Femur (tissue), 1 donor: ENCODE measurements at places on chromosomes 1 and 21.

DNA sequence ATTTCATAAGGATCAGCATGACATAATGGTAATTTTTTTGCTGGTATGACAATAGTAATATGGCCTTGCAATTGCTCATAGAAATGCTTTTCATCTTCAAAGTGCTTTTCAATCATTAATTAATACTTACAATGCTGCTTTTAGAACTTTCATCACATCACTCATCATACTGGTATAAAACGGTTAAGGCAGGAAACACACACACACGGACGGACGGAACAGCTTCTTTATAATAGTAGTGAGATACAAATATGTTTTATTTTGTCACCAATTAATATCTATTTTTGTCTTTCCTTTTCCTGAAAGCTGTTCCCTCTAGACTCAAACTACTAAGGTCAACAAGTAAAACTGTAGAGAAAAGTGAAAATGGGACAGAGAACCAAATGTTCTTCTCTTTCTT, 353.9 kb upstream of the PKN2 start:
- no peak for DNase-seq

DNA sequence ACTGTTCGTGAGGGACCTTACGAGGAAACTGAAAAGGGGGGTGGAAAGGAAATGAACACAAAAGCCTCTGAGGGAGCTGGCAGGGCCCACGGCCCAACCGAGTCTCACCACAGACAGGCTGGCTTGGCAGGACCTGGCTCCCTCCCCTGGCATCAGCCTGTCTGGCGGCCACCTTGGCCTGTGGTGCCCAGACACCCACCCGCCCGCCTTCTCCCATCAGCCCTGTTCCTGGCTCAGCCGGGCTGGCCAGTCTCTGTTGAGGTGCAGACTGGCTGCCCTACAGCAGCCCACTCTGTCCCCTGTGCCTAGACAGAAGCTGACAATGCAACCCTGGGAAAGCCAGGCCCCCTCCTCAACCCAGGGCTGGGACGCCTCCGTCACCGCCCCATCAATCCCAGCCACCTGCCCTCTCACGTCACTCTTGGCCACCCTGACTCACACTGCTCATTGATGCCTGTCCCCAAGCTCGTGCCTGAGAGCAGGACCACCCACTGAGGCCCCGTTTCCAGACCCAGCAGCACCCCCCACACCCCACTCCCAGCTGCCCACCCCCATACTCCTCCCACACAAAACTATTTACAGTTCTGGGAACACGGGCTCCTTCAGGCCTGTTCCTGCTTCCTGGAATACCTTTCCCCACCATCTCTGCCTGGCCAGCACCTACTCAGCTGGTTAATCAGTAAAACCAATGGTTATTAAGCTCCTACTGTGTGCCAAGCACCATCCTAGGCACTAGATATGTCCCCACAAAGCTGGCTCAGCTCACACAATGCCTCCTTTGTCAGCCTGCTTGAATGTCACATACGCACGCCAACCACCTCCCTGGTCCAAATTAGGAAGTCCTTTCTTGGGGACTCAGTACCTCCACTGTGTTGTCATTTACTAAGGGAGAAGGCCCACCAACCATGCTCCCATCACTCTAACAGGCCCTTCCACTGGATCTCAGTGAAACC, 22.7 kb downstream of the SDC3 start:
- no peak for DNase-seq

- no peak for DNase-seq
Measured at GRCh38 chr1:94334764-94335163, 83.4 kb upstream of the ABCD3 start.

DNA sequence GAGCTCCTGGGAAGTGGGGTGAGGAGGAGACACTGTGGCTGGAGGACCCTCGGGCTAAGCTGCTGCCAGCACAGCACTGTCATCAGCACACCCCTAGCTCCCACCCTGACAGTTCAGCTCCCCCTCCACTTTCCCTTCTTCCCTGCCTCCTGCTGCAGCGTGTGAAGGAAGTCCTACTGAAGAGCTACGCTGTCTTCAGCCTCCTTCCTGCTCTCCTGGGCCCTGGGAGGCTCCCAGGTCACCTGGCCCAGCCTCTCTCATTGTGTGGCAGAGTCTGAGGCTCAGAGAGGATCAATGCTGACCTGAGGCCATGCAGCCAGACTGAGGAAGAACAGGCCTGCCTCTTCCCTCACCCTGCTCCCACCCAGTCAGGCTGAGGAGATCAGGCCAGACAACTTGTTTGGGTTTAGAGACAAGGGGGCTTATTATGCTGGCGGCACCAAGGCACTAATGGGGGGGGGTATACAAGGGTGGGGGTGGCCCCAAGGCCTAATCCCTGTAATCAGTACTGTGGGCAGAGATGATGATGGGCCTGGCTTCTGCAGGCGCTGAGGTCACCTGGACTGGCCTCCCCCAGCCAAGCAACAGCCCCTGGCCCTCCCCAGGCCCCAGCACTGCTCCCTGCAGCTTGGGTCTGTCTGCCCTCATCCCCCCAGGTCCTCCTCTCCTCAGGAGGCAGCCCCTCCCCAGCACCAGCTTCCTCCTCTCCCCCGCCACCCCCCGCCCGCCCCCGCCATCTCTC, 9.1 kb downstream of the NES start:
- no peak for DNase-seq

DNA sequence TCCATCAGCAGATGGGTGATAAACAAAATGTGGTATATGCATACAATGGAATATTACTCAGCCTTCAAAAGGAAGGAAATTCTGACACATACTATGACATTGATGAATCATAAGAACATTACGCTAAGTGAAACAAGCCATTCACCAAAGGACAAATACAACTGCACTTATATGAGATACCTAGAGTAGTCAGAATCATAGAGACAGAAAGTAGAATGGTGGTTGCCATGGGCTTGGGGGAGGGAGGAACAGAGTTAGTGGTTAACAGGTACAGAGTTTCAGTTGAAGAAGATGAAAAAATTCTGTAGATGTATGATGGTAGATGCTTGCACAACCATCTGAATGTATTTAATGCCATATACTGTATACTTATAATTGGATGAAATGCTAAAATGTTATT, 39.1 kb upstream of the KCNK2 start:
- no peak for DNase-seq

DNA sequence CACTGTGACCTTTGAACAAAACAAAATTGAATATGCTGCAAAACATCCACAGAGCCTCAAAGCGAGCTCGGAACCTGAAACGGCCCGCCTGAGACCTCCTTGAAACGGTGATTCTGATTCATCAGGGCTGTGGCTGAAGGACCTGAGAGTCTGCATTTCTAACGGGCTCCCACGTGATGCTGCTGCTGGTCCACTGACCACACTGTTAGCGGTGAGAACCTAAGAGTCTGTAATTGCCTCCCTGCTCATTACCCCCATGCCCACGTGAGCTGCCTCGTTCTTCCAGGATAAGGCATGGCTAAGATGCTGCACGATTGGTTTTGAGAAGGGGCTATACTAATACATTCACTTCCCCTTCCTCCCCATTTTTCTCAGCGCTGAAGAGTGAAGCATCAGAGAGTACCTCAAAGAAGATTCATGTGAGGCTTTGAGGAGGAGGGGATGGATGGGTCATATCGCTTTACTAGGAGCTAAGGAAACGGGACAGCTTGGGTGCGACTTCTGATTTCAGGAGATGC, 9.7 kb downstream of the TLR5 start:
- DNase-seq: no peak

- peak; percentile 65 for DNase-seq
Measured at GRCh38 chr21:45164124-45164511, 89.7 kb downstream of the ADARB1 start.

DNA sequence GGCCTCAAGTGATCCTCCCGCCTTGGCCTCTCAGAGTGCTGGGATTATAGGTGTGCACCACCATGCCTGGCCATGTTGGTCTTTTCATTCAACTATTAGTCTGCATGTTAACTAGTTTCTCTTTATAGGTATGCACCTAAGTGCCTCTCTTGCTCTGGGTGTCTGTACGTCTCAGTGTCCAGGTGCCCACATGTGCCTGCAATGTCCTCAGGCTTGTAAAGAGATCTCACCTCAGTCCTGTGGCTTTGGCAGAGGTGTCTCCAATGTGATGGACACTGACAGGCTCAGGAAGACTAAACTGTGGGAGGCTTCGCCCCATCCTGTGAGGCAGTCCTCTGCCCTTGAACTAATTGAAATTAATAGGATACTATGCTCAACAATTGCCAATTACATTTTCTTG, 526.3 kb downstream of the PTPRU start:
- DNase-seq: no peak

DNA sequence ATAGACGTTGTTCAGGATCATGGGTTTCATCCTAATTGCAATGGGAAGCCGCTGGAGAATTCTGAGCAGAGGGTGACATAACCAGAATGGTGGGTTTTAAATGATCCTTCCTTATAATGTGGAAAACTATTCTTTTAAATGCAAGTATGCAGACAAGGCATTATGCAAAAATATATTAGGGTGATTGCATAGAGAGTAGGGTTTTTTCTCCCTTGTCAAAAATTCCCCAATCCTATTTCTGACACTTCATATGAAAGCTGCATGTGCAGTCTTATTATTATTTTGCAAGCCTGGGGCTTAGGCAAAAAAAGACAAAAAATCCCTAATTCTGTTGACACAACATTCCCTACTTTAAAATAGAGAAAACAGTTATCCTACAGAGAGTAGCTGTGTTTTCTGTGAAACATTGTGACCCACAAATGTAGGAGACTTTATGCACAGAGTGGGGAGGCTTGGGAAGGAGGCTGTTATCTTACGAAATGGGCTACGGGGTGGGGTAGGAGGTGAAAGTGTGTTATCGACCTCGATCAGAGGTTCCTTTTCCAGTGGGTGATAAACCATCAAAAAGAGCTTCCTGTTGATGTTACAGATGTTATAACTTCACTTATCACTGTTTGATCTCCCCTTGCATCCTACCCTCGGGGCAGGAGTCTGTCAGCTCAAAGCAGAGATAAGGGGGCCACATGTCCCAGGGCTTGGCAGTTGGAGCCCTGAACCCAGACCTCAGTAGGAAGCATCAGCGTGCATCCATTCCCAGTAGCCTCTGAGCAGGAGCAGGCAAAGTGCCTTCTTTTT, 27.2 kb downstream of the RHEX start:
- DNase-seq: no peak

- no peak for DNase-seq
Measured at GRCh38 chr1:170714163-170714562, 50.2 kb downstream of the PRRX1 start.

DNA sequence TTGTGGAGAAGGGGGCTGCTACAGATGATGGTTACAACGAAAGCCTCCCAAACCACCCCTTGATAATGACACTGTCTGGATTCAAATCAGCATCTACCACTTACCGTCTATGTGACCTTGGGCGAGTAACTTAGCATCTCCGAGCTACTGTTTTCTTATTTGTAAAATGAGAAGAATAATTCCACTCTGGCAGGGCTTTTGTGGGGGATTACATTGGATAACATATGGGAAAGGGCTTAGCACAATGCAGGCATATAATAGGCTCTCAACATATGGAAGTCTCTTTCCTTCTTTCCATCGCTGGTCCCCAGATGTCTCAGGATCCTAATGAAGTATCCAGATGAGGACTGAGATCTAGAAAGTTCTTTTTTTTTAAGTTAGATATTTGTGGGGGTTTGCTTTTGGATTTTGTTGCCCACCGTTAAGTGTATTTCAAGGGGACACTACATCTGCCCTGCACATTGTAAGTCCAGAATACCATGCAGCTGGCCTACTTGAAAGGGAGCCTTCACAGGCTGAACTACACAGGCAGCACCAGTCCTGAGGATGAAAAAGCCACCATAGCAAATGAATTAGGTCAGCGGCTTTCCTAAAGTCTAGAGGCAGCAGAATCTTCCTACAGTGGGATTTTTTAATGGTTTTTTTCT, 172.2 kb upstream of the IRF2BP2 start:
- DNase-seq: peak; percentile 68

DNA sequence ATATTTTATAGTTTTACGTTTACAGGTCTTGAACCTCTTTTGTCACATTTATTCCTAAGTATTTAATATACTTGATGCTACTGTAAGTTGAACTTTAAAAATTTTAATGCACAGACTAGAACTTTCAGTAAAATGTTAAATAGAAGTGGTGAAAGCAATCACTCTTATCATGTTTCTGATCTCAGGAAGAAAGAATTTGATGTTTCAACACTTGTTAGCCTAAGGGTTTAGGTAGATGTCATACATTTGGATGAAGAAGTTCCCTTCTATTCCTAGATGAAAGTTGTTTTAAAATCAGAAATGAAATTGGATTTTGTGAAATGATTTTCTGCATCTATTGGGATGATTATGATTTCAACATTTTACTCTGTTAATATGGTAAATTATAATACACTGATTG, 63.6 kb upstream of the TTLL7 start:
- no peak for DNase-seq

DNA sequence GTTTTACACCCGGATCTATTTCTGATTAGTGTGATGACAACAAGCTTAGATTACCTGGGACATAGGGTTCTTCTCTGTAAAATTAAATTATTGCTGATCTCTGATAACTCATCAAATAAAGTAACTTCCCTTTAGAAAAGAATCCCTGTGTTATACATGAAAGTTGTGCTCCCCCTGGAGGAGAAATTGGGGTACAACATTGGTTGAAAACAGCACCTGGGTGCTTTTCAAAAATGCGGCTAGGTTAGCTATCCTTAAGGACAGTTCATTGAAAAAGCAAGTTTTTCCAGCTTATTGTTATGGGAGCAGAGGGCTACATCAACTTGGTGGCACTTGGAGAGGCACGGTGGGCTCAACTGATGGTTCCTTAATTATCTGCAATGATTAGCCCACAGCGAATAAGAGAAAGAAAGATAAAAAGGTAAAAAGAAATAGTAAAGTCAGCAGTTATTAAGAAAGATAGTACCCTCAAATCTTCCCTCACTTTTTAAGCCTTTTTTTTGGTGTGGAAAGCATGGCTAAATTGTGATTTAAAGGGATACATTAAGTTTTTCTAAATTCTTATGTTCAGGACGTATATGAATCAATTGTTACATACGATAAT, 97.8 kb downstream of the FMN2 start:
- DNase-seq: peak; percentile 35

GRCh38 chr1:210477328-210477924, 148.7 kb downstream of the HHAT start:
- no peak for DNase-seq

- no peak for DNase-seq
Measured at GRCh38 chr1:235051521-235051920, 77.1 kb downstream of the TOMM20 start.

DNA sequence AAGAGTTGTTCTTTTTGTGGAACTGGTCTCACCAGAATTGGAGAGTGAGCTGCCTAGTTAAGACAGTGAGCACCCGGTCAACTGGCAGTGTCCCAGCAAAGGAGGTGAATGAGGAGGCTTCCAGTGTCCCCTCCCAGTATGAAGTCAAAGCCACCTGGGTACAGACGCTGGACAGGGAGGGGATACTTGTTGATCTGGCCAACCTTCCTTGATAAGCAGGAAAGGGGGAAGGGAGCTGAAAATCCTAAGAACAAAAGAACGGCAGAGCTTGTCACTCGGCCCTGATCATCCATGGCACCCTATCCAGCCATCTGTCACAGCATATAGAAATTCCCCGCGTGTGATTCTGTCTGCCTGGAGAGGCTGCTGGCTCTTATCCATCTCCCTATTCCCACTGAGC, 91.5 kb downstream of the SSBP3 start:
- no peak for DNase-seq

GRCh38 chr1:225509376-225509707, 81.5 kb upstream of the LBR start:
- no peak for DNase-seq

- DNase-seq: no peak
Measured at GRCh38 chr1:111732718-111733117, 6.5 kb downstream of the INKA2 start.

GRCh38 chr1:38614861-38615260, 244.7 kb downstream of the RRAGC start:
- no peak for DNase-seq
